ENCODE measurements at places on chromosomes 6 and 20. TPM values are rescaled to one million over a fixed set of nuclear protein-coding genes. Genes with fewer than 3 reads are reported as not detected.

Gene SKIC2
- total RNA-seq, result 53.1 TPM

Gene LAMP5
- total RNA-seq, result not detected

Gene PTGIS
- total RNA-seq, result not detected

Gene C6orf118
- not detected for total RNA-seq

Gene IMPG1
- not detected for total RNA-seq

Gene SAPCD1
- total RNA-seq, result 5.1 TPM
